Testis (tissue), 5 donors: ENCODE measurements at places on chromosomes 11 and 22.
A peak's percentile ranks its signal among the peaks of the same experiment; 100 is the strongest.

DNA sequence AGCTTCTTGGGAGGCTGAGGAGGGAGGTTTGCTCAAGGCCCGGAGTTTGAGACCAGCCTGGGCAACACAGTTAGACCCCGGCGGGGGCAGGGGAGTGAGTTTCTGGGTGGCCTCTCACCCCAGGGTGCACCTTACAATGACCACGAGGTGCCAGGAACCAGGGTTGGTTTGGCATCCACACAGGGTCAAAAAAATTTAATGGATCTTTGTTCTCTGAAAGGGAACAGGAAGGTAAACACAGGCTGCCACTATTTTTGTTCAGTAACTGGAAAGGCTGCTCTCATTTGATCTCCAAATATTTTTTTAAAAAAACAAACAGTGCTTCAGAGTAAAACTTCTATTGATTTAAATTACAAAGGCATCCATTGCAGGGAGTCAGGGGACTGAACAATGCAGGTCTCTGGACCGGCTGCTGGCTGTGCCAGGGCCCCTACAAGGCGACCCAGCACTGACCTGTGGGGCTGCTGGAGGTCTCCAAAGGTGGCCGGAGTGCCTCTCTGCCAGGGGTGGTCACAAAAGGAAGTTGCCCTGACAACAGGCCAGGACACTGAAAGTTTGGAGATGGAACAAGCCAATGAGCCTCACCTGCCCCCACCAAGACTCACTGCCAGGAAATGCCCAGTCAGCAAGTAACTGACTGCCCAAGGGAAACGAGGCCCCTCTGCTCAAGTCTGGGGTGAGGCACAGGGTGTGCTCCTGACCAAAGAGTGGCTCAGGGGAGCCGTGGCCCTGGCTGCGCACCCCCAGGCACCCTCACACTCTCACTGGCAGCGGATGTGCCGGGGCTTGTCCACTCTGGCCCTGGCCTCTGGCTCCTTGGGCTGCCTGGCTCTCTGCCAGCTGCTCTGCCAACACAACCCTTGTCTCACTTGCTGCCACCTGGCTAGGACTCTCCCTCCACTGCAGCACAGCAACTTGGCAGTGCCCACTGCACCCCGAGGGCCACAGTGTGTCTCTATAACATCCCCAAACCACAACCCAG, 51.8 kb downstream of the ARFGAP3 start:
- DNase-seq = peak; percentile 18

DNA sequence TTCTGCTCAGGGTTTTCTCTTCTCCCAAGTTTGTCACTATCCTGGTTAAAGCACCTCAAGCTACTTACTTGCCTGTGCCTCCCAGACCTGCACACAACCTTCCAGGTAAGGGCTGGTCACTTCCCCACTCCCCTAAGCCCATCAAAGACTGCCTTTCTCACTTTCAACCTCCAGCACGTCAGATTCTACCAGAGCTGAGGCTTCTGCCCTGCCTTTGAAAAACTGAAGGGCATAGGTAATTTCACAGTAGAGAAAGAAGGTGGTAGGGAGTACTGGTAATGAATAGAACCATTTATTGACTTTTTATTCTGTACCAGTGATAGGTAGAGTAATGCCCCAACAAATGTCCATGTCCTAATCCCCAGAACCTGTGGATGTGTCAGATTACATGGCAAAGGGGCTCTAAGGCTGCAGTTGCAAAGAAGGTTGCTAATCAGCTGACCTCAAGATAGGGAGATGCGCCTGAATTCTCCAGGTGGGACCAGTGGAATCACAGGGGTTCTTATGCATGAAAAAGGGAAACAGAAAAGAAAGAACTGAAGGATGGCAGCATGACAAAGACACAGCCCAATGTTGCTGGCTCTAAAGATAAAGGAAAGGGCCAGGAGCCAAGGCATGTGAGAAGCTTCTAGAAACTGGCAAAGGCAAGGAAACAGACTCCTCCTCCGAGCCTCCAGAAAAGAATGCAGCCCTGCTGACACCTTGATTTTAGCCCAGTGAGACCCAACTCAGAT, 89.0 kb downstream of the SLC1A2 start:
- DNase-seq = no peak

DNA sequence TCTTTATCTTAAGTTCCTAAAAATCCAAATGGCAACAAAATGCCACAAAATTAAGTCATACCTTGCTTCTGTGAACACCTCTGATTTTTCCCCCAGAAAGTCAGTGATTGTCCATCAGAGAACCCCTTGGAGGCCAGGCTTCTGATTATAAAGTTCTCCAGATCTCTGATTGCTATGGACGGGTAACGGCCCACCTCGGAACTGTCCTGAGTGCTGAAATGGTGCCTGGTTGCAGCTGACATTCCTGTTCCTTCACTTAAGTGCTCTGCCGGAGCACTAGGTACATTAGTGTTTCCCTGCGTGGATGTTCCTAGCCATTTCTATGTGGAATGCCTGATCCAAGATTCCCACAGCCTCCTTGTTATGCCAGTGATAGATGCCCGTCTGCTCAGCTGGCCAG, 85.0 kb downstream of the CHST1 start:
- DNase-seq = peak; percentile 43

DNA sequence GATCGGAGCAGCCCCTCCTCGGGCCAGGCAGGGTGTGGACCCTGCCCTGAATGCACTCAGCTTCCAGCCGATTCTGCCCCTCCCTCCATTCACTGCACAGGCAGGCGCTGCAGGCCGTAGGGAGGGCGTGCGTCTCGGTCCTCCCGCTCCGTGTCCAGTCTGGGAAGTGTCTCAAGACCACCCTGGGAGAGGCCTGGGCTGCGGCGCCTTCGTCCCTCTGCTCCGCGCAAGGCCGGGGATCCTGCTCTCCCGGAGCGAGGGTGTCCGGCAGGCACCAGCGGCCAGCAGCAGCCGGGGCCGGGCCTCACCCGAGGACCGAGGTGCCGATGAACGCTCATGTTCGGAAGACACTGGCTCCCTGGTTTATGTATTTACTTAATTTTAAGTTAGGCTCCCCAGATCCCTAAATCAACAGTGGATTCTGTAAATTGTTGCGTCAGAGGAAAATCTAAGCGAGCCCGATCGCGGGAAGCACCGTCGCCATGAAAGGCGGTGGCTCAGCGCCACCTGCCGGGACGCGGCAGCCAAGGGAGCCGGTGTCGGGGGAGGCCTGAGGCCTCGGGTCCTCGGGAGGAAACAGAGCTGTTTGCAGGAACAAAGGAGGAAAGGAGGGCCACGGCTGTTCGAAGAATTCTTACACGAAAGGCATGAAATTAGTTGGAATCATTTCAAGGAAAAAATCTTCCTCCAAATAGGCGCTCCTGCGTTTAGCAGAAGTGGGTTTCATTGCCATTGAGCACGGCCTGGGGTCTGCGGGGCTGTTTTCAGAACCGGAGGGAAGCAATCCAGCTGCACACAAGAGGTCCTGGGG, 195.3 kb downstream of the BRD1 start:
- peak; percentile 74 for DNase-seq

- DNase-seq = peak; percentile 52
These were observed 3.9 kb upstream of the EHF start for GRCh38 chr11:34616830-34617504.

- DNase-seq = peak; percentile 79
These were observed 8.3 kb downstream of the WT1 start for GRCh38 chr11:32426819-32427615.

- DNase-seq = no peak
These were observed 119.2 kb downstream of the TIMP3 start for GRCh38 chr22:32920734-32921133.

- no peak for DNase-seq
These were observed 293.2 kb downstream of the NTM start for GRCh38 chr11:131663405-131664200.

- peak; percentile 2 for DNase-seq
These were observed 5.8 kb upstream of the JAM3 start for GRCh38 chr11:134063124-134063495.

- DNase-seq = no peak
These were observed 27.0 kb downstream of the CSTF3 start for GRCh38 chr11:33134276-33134675.

DNA sequence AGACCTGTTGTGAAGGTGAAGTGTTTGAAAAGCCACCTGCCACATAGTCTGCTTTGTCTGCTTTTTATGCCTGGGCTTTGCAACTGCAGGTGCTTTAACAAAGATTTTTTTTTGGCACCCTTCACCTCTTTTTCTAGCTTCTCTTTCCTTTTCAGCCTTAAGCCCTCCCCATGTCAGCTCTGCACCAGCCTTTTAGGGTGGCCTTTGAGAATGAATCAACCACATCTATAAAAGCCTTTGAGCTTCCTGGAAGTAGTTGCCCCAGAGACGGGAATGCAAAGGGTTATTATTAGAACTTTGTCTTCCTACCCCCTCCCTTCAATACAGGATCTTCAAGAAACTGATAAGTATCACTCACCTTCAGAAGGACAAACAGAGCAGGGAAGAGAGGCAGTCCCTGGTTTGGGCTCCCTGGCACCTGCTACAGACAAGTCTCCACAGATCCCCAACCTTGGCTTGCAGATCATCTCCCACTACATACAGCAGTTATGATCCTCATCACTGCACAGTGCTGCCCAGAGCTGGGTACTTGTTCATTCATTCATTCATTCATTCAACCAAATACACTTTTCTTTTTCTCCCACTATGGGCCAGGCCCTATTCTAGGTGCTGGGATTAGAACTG, 8.0 kb downstream of the PVALB start:
- no peak for DNase-seq

DNA sequence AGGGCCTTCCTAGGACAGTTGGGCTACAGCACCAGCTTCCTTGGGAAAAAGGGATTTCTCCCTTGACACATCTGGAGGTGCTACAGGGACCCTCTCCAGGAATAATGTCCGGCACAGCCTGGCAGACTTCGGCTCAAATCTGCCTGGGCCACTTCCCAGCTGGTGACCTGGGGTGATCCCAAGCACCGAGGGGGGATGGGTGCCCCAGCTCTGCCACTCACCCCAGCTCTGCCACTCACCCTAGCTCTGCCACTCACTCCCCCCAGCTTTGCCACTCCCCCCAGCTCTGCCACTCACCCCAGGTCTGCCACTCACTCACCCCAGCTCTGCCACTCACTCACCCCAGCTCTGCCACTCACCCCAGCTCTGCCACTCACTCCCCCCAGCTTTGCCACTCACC, 9.9 kb downstream of the OSBPL5 start:
- DNase-seq = no peak

DNA sequence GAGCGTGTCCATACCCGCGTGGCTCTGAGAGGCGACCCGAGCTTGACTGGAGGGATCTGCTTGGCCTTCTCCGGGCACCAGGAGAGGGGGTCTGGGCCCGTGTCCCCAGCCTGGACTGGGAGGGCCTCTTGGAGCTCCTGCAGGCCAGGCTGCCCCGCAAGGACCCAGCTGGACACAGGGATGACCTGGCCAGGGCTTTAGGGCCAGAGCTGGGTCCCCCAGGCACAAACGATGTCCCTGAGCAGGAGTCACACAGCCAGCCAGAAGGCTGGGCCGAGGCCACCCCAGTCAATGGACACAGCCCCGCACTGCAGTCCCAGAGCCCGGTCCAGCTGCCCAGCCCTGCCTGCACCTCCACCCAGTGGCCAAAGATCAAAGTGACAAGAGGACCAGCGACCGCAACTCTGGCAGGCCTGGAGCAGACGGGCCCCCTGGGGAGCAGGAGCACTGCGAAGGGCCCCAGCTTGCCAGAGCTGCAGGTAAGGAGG, 38.2 kb downstream of the TRIOBP start:
- peak; percentile 74 for DNase-seq

DNA sequence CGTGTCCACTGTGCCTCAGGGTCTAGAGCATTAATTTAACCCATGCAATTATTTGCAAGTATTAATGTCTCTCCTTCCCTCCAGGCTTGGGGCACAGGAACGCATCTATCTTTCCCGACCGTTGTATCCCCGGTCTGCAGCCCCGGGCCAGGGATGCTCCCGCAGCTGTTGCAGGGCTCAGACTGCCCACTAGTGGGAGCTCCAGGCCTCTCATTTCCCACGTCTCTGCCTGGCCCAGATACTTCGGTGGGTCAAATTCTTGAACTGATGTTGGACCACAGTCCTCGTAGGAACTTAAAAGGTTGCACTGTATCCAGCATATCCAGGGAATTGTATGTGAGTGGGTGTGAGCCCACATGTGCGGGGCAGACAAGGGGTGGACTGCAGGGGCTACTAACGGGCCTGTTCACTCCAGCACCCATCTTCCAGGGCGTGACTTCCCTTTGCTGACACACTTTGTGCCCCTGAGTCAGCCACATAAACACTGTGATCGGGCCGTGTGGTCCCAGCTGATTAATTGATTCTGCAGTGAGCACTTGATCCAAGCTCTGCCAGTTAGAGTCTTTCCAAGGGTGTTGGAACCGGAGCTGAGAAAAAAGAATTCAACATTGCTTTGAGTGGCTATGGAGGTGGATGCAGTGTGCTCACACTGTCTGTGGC, 451.3 kb downstream of the TBC1D22A start:
- peak; percentile 58 for DNase-seq

- no peak for DNase-seq
These were observed 64.7 kb downstream of the TSPAN18 start for GRCh38 chr11:44791316-44791925.

DNA sequence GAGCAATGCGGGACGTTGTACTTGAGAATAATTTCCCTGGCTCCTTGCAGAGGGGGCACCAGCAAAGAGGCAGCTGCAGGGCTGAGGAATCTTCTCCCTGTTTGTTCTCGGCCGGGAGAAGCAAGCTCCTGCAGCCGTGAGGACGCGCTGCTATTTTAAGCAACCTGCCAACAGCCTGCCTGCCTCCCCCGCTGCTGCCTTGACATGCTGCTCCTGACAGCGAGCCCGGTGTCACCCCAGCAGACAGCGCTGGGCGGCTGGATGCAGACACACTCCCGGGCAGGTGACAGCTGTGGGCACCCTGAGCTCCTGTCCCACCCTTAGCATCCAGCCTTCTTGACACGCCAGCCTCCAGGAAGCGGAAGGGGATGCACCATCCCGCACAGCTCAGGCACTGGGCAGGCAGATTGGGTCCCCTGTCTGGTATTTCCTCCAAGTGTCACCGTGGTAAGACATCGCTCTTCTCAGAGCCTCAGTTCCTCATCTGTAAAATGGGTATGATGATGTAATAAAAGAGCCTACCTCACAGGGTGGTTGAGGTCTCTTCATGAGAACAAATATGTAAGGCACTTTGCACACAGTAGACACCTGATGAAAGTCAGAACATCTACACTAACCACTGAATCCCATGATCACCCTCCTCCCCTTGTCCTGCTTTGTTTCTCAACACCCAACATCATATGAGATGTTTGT, 530.6 kb downstream of the MN1 start:
- peak; percentile 86 for DNase-seq
